ENCODE measurements at places on chromosomes 11 and 22. TPM values are rescaled to one million over a fixed set of nuclear protein-coding genes. Genes with fewer than 3 reads are reported as not detected.

- DNase-seq = no peak
- H3K27me3 ChIP-seq = no peaks in the 10 kb centered on the region
- no peaks in the 10 kb centered on the region for H3K36me3 ChIP-seq
- peak overlapping the region; percentile 77 for H3K27ac ChIP-seq
- no peak overlapping the region for H3K4me3 ChIP-seq
- H3K4me1 ChIP-seq = peaks cover 54% of the 10 kb centered on the region
Observed at GRCh38 chr11:65493367-65494176, 5.3 kb upstream of the MALAT1 start.

DNA sequence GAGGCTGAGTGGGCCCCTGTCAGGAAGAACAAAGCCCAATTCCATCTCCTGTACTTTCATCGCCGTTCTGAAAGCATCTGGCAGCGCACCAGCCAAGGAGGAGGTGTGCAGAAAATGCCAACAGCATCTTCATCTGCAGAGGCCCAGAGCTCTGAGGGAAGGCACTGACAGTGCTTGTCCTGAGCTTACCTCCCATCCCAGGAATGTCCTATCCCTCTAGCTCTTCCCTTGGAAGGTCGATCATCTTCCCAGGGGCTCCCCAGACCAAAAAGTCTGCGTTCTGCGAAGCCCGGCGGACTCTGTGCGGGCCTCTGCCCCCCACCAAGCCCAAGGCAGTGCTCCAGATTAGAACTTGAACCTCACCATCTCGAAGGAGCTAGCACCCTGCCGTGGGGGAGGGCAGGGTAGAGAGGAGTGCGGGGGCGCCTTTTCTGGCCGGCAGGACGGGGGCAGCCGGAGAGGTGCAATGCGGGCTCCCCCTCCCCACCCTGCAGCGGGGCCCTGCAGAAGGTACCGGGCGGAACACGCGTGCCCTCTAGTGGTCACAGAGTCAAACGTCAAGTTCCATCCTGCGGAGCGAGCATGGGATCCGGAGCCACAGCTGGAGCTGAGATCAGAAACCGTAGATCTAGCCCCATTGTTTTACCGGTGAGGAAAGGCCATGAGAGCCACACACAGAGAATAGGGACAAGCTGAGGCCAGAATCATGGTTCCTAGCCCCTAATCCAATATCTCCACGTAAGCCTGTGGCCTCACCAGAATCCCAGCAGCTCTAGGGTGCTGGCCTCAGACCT is 5.0 kb downstream of the SCN2B start:
- H3K4me3 ChIP-seq = no peak overlapping the region
- H3K27me3 ChIP-seq = peaks cover 28% of the 10 kb centered on the region
- peak; percentile 73 for DNase-seq
- H3K36me3 ChIP-seq = no peaks in the 10 kb centered on the region

- no peak for DNase-seq
- no peak overlapping the region for H3K4me3 ChIP-seq
- no peaks in the 10 kb centered on the region for H3K36me3 ChIP-seq
- H3K4me1 ChIP-seq = peaks cover 6% of the 10 kb centered on the region
Observed at GRCh38 chr22:24593836-24594568, 1.1 kb upstream of the LRRC75B start.

- no peaks in the 10 kb centered on the region for H3K4me1 ChIP-seq
- H3K36me3 ChIP-seq = no peaks in the 10 kb centered on the region
Observed at GRCh38 chr22:35206889-35207288, 50.4 kb upstream of the HMGXB4 start.

Gene TALDO1
- 215 TPM for total RNA-seq

DNA sequence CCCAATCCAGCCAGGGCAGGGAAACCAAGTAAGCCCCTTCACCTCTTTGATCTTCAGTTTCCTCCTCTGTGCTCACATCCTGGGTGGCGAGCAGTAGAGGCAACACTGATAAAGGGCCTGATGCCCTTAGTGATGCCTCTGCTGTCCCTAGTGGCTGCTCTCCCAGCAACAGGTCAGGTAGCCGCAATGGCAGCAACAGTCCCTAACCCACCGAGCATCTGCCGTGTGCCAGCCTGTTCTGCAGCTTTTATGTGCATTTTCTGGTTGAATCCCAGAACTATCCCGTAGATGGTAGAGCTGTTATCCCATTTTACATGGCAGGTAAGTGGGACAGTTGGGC is 5.2 kb downstream of the SCYL1 start:
- H3K4me1 ChIP-seq = peaks cover 31% of the 10 kb centered on the region
- peak overlapping the region; percentile 66 for H3K27ac ChIP-seq
- no peaks in the 10 kb centered on the region for H3K27me3 ChIP-seq
- no peak overlapping the region for H3K4me3 ChIP-seq
- H3K36me3 ChIP-seq = peaks cover 50% of the 10 kb centered on the region
- DNase-seq = no peak

DNA sequence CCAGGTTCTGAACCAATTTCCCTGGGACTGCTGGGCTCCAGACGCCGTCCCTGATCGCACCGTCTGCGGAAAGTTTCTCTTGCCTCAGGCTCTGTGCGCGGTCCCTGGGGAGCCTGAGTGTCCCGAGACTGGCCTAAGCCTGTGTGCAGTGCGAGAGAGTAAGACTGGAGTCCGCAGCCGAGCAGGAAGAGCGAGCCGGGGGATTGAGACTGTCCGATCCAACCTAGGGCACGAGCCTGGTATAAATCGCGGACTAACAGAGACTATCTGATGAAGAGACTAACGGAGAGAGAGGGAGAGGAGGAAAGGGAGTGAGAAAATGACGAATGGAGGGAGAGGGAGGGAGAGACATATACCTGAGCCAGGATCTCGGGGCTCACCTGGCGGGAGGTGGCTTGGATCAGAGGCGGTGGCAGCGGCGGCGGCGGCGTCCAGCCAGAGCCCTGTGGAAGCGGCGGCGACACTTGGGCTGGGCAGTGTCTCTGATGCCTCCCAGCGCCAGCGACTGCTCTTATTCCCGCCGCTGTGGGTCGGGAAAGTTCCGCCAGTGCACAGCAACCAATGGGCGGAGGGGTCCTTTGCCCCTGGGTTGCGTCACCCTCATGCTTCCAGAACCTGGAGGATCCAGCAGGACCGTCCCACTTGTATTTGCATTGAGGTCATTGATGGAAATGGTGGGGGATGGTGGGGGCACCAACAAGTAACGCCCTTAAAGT is at the start of gene CALCA:
Gene CALCA, minus strand, starts transcription at position 487 of the 716 bp plus-strand sequence. CDS start 1,159 bp downstream, outside the sequence.
- H3K4me3 ChIP-seq = peak within 1 kb of the TSS; percentile 13
- H3K4me1 ChIP-seq = peaks cover 30% of the 10 kb centered on the region

- H3K27ac ChIP-seq = no peak overlapping the region
- H3K4me3 ChIP-seq = no peak overlapping the region
- H3K27me3 ChIP-seq = no peaks in the 10 kb centered on the region
- H3K4me1 ChIP-seq = no peaks in the 10 kb centered on the region
- no peak for DNase-seq
- no peaks in the 10 kb centered on the region for H3K36me3 ChIP-seq
Observed at GRCh38 chr11:40230821-40231220, 1228.6 kb downstream of the LRRC4C start.

GRCh38 chr11:80778432-80778831 is 1337.6 kb upstream of the TENM4 start:
- no peaks in the 10 kb centered on the region for H3K36me3 ChIP-seq
- no peak overlapping the region for H3K27ac ChIP-seq
- no peaks in the 10 kb centered on the region for H3K27me3 ChIP-seq
- H3K4me1 ChIP-seq = no peaks in the 10 kb centered on the region

DNA sequence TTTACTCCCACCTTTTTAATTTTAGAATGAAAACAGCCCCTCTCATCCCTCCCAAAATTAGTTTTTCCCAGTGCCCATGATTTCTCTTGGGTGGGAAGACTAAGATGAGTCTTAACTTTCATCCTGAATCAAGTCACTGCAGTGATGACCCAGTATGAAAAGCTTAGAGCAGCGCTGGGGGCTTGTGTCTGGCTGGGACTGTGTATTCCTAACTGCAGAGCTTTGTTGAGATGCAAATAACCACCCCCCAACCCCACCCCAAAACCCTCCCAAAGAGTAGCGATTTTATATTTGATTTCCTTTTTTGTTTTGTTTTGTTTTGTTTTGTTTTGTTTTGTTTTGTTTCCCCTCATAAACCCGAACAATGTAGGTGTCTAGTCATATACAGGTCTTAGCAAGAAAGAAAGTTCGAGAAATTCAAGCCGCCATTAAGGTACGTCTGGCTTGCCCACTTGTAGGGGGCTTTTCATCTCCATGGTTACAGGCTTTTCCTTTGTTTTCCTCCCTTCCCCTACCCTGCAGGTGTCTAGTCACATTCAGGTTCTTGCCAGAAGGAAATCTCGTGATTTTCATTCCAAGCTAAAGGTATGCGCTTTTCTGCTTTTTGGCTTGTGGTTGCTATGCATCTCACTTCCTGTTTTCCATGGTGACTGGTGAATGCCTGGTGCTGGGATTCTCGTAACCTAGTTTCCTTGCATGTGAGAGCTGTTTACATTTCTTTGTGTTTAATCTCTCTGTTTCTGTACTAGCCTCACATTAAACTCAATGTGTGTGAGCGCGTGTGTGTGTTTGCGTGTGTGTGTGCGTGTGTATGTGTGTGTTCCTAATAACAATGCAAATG is 144.6 kb upstream of the RASSF10 start:
- H3K4me3 ChIP-seq = no peak overlapping the region
- peaks cover 6% of the 10 kb centered on the region for H3K4me1 ChIP-seq
- H3K36me3 ChIP-seq = no peaks in the 10 kb centered on the region
- DNase-seq = no peak
- H3K27me3 ChIP-seq = peaks cover 62% of the 10 kb centered on the region

Gene SLC5A1
- not detected for total RNA-seq

DNA sequence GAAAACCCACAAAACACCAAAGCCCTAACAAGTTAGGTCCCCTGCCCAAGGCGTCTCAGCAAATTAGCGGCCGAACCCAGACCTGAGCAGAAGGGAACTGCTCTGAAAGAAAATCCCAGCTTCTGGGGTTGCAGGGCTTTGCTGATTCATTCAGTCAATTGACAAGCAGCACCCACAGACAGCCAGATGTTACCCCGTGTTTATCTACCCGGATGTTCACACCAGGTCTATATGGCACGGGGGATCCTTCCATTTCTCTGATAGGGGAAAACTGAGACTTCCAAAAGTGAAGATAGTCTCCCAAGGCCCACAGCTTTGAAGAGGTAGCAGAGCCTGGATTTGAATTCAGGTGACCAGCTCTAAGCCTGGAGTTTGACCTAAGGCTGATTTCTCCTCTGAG is 14.0 kb upstream of the OAF start:
- H3K27me3 ChIP-seq = peaks cover 16% of the 10 kb centered on the region
- H3K27ac ChIP-seq = no peak overlapping the region
- no peak overlapping the region for H3K4me3 ChIP-seq
- H3K4me1 ChIP-seq = no peaks in the 10 kb centered on the region

Gene OR4A16
- not detected for total RNA-seq

Gene C2CD2L
- total RNA-seq = 28.5 TPM

Gene C11orf21
- total RNA-seq = 66.0 TPM

GRCh38 chr11:17224727-17225126 is 16.9 kb upstream of the PIK3C2A start:
- peaks cover 12% of the 10 kb centered on the region for H3K27me3 ChIP-seq
- H3K4me3 ChIP-seq = no peak overlapping the region
- no peaks in the 10 kb centered on the region for H3K4me1 ChIP-seq
- no peak overlapping the region for H3K27ac ChIP-seq
- no peak for DNase-seq
- H3K36me3 ChIP-seq = no peaks in the 10 kb centered on the region

- H3K4me1 ChIP-seq = peaks cover 3% of the 10 kb centered on the region
- no peaks in the 10 kb centered on the region for H3K36me3 ChIP-seq
- no peak overlapping the region for H3K4me3 ChIP-seq
- no peak overlapping the region for H3K27ac ChIP-seq
Observed at GRCh38 chr11:69700278-69701140, 3.3 kb downstream of the FGF19 start.

DNA sequence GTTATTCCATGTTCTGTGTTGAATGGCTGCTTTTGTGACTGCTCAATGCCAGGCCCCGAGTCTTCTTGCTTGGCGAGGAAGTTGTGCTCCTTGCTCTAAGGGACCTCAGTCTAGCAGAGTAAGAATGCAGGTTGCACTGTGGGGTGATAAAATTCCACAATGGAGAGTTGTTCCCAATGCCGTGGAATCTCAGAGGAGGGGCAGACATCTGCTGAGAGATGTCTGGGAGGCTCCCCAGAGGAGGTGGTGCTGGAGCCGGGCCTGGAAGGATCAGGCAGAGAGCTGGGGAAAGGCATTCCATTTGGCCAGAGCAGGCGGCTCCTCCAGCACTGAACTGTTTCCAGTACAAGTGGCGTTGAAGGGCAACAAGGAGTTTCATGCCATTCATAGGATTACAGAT is 55.2 kb downstream of the ST3GAL4 start:
- H3K4me1 ChIP-seq = no peaks in the 10 kb centered on the region
- H3K4me3 ChIP-seq = no peak overlapping the region
- H3K27me3 ChIP-seq = no peaks in the 10 kb centered on the region
- DNase-seq = no peak
- H3K36me3 ChIP-seq = no peaks in the 10 kb centered on the region

DNA sequence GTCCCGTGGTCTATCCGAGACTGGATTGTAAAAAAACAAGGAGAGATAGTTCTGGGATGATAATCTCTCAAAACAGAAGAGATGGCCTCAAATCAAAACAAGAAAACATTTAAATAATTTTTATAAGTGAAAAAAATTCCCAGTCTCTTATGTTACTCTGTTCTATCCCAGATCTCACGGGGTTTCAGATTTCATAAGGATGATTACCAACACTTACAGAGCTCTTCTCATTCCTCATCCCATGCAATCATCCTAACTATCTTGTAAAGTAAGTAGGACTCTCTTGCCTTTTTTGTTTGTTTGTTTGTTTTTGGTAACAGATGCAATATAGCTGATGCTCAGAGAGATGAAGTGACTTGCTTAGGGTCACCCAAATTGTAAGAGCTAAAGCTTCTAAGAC is 20.0 kb upstream of the ZBTB16 start:
- peaks cover 20% of the 10 kb centered on the region for H3K4me1 ChIP-seq
- H3K27ac ChIP-seq = no peak overlapping the region
- peaks cover 4% of the 10 kb centered on the region for H3K36me3 ChIP-seq
- DNase-seq = no peak

Gene TREH
- total RNA-seq = not detected

Gene CADM1
- total RNA-seq = 2.5 TPM

Gene SCARF2
- 1.1 TPM for total RNA-seq

GRCh38 chr11:92739041-92739440 is 230.4 kb upstream of the MTNR1B start:
- no peaks in the 10 kb centered on the region for H3K4me1 ChIP-seq
- no peak overlapping the region for H3K4me3 ChIP-seq
- no peaks in the 10 kb centered on the region for H3K36me3 ChIP-seq
- no peaks in the 10 kb centered on the region for H3K27me3 ChIP-seq

- peak; percentile 13 for DNase-seq
- H3K27ac ChIP-seq = no peak overlapping the region
- no peak overlapping the region for H3K4me3 ChIP-seq
- no peaks in the 10 kb centered on the region for H3K36me3 ChIP-seq
- no peaks in the 10 kb centered on the region for H3K4me1 ChIP-seq
Observed at GRCh38 chr11:2519862-2520735, 75.3 kb downstream of the KCNQ1 start.

GRCh38 chr11:9575260-9576240 is 2.1 kb downstream of the WEE1 start:
- peaks cover 37% of the 10 kb centered on the region for H3K4me1 ChIP-seq
- peak overlapping the region; percentile 83 for H3K27ac ChIP-seq
- no peaks in the 10 kb centered on the region for H3K27me3 ChIP-seq

GRCh38 chr11:128045094-128045725 is 542.1 kb downstream of the ETS1 start:
- H3K4me3 ChIP-seq = no peak overlapping the region
- no peaks in the 10 kb centered on the region for H3K27me3 ChIP-seq
- H3K4me1 ChIP-seq = peaks cover 44% of the 10 kb centered on the region
- H3K36me3 ChIP-seq = peaks cover 16% of the 10 kb centered on the region
- H3K27ac ChIP-seq = no peak overlapping the region

- H3K27me3 ChIP-seq = peaks cover 22% of the 10 kb centered on the region
- DNase-seq = no peak
- H3K27ac ChIP-seq = no peak overlapping the region
- H3K4me3 ChIP-seq = no peak overlapping the region
Observed at GRCh38 chr11:76623884-76624419, 46.6 kb downstream of the LRRC32 start.

Data from activated CD4-positive, alpha-beta memory T cell treated with anti-CD3 and anti-CD28 coated beads, Interleukin-2, amount 10 ng/mL, durations not matched to agents 7 days and 5 days (primary cell).